Activated B cell treated with CpG ODN at 0.5 μM for 24 hours (primary cell): ENCODE measurements at places on chromosomes 6 and 20.
A peak's percentile ranks its signal among the peaks of the same experiment; 100 is the strongest.

DNA sequence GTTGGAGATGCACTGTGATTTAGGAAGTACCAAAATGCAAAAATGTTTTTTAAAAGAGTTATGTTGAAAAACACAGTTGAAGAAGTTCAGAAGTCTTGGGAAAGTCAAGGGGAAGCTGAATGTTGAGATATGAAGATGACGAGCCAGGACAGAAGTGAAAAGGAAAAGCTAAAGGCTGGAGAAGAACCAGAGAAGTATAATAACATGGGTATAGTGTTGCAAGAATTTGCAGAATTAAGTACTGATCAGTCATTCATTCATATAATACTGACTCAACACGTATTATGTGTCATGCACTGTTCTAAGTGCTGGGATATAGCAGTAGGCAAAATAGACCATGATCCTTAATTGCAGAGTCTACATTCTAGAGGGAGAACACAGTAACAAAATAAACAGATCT, 432.8 kb downstream of the CDC5L start:
- DNase-seq, result no peak

- DNase-seq, result no peak
Observed at GRCh38 chr6:4057036-4057435, 21.9 kb downstream of the FAM217A start.

GRCh38 chr6:112362812-112363570, 15.9 kb downstream of the RFPL4B start:
- no peak for DNase-seq

GRCh38 chr6:28587746-28588075, 62.0 kb downstream of the GPX5 start:
- DNase-seq, result no peak

- no peak for DNase-seq
Observed at GRCh38 chr6:96724641-96725040, 112.6 kb downstream of the GPR63 start.

DNA sequence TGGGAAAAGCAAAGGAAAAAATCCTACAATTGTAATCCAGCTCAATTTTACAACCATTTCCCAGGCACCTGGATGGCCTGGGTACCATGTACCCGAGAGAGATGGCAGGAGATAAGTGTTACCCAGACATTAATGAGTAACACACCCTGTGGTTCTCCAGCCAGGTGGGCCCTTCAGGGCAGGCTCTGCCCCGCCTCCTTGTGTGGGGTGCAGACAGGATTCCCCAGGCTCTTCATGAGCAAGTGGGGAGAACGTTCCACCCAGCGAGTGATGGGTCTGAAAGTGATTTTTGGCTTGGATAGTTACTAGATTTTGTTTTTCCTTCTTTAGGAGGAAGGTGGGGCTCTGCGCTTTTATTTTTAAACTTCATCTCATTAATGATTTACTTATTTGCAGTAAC, 243.9 kb downstream of the TAF4 start:
- no peak for DNase-seq

DNA sequence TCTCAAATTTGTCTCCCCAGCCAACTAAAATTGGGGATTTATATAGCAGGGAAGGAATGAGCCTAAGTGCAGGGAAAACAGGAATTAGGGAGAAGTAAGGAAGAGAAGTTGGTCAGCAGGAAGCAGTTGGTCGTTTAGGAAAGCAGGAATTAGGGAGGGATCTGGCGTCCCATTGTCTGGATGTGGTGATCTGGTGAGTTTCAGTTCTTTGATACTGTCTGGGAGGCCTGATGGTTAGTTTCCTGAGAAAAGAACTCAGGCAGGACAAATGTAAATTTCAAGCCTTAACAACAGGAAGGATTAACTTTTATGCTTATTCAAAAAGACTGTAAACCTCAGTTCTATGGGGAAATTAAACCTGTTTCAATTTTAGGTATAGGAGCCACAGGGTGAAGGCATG, 116.2 kb upstream of the PRL start:
- DNase-seq, result no peak

DNA sequence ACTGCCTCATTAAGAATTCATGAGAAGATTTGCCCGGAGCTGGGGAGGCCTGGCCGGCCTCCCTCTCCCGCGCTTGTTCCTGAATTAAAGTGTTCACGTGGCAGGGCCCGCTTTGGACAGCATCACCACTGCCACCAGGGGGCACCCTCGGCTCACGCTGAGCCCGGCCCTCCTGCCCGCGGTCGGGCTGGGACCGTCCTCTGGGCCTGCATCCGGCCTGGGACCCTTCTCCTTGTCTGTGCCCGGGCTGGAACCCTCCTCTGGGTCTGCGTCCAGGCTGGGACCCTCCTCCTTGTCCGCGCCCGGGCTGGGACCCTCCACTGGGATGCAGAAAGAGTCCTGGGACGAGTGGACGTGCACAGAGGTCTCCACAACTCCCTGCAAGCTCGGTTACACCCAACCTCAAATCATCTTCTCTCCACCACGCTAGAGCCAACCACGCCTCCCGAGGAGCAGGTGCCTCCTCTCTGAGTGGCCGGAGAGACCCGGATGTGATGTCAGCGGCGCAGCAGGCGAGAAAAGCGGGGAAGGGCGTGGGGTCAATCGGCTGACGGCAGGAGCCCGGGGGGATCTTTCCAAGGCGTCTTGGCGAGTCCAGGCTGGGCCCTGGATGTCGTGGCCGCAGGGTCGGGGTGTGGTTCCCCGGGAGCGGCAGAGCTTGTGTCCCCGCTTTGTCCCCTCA, 50.9 kb upstream of the DACT2 start:
- peak; percentile 30 for DNase-seq

GRCh38 chr6:137647762-137648447, 153.7 kb upstream of the OLIG3 start:
- no peak for DNase-seq

- no peak for DNase-seq
Observed at GRCh38 chr6:107941627-107942026, 16.4 kb downstream of the SEC63 start.

DNA sequence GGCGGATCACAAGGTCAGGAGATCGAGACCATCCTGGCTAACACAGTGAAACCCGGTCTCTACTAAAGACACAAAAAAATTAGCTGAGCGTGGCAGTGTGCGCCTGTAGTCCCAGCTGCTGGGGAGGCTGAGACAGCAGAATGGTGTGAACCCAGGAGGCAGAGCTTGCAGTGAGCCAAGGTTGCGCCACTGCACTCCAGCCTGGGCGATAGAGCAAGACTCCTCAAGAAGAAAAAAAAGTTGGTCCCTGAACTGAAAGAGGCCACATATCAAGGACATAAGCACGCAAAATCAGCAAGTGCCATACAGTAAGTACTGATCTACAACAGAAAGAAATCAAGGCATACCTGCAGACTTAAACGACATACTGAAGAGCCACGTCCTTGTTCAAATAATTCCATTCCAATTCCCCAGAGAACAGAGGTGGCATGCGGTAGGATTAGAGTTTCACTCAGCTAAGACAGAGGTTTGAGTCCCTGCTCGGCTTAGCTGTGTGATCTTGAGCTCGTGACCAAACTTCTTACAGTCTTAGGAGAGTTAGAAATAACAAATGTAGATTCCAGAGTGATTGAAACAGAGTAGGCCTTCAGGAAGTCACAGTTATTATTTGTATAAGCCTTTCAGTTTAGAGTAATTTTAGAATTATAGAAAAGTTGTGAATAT, 29.2 kb downstream of the B4GALT5 start:
- no peak for DNase-seq

- DNase-seq, result no peak
Observed at GRCh38 chr6:137726582-137726981, 140.5 kb upstream of the TNFAIP3 start.

DNA sequence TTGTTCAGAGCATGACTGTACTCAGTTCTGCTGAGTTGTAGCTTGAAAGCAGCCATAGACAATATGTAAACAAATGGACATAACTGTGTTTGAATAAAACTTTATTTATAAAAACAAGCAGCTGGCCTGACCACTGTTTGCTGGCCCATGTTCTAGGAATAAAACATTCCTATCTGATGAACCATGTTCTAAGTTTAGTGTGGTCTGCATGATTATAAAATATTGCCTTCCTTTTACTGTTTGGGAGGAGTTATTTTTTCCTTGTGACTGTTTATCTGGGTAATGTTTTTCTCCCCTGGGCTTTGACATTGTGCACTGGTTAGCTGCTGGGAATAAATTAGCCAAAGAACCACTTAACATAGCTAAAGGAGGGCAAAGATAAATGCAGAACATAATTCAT, 55.1 kb downstream of the CDS2 start:
- DNase-seq, result no peak

- DNase-seq, result no peak
Observed at GRCh38 chr6:68559070-68559469, 76.0 kb upstream of the ADGRB3 start.

DNA sequence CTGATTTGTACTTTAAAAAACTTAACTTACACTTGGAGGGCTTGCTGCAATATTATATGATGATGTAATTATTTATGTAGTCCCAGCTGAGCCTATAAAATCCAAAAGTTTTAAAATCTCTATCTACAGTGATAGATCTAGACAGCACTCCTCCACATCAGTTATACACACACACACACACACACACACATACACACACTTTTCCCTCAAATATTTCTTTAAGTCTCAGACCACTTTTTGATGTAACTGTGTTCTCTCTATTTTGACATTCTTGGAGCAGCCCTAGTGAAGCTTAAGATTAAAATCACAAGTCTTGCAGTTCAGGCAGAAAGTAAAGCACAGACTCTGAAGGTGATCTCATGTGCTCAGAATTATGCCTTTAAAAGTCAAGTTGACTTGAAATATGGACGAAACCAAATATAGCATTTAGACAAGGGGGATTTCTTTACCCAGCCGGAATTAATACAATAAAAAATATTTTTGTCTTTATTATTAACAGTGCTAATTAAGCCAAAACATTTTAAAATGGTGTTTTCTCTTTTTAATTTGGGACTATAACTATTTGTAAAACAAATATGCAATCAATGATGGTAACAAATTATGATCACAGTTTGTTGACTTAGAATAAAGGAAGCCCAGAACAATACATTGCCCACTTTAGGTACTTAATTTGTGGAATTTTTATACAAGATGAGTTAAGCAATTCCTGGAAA, 63.5 kb upstream of the TMEM30A start:
- no peak for DNase-seq

- no peak for DNase-seq
Observed at GRCh38 chr6:106037060-106037459, 49.1 kb upstream of the PRDM1 start.

GRCh38 chr20:19850198-19850533, 92.1 kb downstream of the RIN2 start:
- no peak for DNase-seq

GRCh38 chr6:33620856-33621710, at the start of gene ITPR3:
Gene ITPR3 (plus strand): TSS chr6:33621322. CDS start chr6:33621603, 281 bp downstream.
- DNase-seq, result peak; percentile 71

DNA sequence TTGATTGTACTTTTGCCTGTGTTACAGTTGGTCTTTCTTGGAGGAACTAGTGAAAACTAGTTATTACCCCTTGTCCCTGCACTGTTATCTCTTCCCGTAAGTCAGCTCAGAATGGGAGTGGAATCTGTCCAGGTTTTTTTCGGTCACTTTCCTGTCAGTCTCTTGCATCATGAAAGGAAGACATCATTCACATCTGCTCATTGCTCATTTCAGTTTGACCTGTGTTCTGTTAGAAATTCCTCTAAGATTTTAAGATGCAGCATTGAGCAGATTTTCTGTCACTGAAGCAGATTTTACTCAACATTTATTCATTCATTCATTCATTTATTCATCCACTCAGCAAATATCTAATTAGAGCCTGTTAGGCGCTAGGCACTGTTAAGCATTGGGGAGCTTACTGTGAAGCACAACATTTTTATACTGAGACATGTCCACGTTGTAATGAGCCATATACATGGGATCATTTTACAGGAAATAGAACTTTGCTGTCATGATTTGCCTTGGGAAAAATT, 33.1 kb upstream of the HINT3 start:
- DNase-seq, result no peak

DNA sequence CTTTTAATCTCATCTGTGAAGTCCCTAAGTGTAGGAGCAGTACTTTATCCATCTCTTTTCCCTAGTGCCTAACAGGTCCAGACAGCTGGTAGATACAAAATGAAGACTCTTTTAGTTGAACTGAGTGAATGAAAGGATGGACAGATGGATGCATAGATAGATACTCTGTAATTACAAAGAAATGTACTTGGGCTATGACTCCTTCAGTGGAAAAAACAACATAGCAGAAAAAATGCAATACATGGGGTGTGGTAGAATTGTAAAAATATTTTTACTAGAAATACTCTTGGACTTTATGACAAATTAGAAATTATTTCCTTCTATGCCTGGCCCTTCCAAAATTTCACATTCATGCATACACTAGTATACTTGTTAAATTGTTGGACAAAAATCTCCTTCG, 29.3 kb downstream of the KCNQ5 start:
- DNase-seq, result no peak

GRCh38 chr6:35230950-35231349, 17.2 kb downstream of the SCUBE3 start:
- no peak for DNase-seq

DNA sequence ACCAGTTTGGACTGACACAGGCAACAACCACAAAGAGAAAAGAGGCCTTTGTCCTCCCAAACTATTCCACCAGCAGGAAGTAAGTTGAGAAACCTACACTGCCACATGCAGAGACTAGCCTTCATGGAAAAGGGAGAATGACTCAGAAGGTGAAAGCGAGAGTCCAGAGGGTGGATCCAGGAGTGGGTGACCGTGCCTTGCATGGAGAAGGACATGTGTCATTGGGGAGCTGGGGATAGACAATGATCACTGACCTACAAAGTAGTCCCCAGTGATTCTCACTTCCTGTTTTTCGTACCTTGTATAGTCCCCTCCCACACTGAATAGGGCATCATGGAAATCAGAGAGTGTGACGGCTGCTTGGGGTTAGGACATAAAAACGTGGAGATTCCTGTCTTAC, 91.9 kb downstream of the MYLK4 start:
- DNase-seq, result peak; percentile 28

- DNase-seq, result no peak
Observed at GRCh38 chr6:3575166-3575565, 118.3 kb upstream of the SLC22A23 start.

- DNase-seq, result no peak
Observed at GRCh38 chr20:43529457-43530153, 22.1 kb downstream of the L3MBTL1 start.

GRCh38 chr20:35292504-35293285, 470 bp upstream of the FAM83C start:
- no peak for DNase-seq

- no peak for DNase-seq
Observed at GRCh38 chr20:46894971-46895905, 595 bp downstream of the EYA2 start.

- DNase-seq, result peak; percentile 61
Observed at GRCh38 chr6:7107578-7108195, at the start of gene RREB1. Gene RREB1 (plus strand): TSS chr6:7107961. CDS start chr6:7181912, 73,951 bp downstream.

- no peak for DNase-seq
Observed at GRCh38 chr6:154218301-154218700, 138.3 kb downstream of the IPCEF1 start.

GRCh38 chr6:23981923-23982322, 144.1 kb upstream of the NRSN1 start:
- no peak for DNase-seq

GRCh38 chr6:110687326-110687725, 127.9 kb downstream of the CDK19 start:
- no peak for DNase-seq

DNA sequence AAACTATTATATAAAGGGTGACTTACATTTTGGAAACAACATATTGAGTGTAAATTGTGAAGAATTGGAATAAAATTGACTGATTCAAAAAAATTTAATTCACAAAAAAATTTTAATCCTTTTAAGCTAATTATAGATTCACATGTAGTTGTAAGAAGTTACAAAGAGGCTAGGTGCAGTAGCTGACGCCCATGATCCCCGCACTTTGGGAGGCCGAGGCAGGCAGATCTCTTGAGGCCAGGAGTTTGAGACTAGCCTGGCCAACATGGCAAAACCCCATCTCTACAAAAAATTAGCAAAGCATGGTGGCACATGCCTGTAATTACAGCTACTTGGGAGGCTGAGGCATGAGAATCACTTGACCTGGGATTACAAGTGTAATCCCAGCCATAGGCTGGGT, 30.3 kb upstream of the KHDC1 start:
- no peak for DNase-seq
